ENCODE measurements at places on chromosomes 12 and 14. TPM values are rescaled to one million over a fixed set of nuclear protein-coding genes. Genes with fewer than 3 reads are reported as not detected.

DNA sequence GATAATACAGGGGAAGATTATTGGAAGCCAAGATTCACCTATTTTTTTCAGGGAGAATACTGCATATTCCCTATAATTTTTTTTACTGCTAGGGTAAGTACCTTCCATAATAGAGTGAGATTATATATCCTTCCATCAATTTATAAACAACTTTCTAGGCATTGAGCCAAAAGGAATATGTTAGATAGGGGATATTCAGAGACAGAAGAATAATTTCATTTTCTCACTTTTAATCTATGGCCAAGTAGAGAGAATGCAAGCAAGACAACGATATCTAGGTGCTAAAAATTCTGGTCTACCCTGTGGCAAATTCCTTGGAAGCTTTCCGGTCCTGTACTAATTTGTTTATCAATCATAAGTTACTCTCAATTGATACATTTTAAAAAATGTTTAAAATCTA, 69.7 kb upstream of the STAC3 start:
- H3K4me3 ChIP-seq, result no peak overlapping the region
- no peaks in the 10 kb centered on the region for H3K27me3 ChIP-seq
- peaks cover 8% of the 10 kb centered on the region for H3K36me3 ChIP-seq
- no peaks in the 10 kb centered on the region for H3K4me1 ChIP-seq
- no peak overlapping the region for H3K27ac ChIP-seq

DNA sequence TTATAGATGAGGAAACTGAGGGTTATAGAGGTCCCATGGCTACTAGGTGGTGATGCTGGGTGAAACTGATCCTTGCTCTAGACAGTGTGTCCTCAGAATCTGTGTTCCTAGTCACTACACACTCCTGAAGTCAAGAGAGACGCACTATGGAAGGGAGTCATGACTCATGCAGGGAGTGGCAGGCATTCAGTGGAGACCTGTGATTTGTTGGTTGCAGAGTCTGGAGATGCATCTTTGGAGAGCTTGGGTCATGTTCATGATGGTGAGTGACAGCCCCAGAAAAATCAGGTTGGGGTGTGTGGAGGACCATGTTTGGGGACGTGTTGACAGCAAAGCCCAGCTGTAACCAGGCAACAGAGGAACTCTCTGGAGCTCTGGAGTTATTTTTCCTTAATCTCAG, 38.0 kb upstream of the FBXO21 start:
- H3K4me3 ChIP-seq, result no peak overlapping the region
- H3K27me3 ChIP-seq, result peaks cover 2% of the 10 kb centered on the region
- no peak for DNase-seq
- no peaks in the 10 kb centered on the region for H3K4me1 ChIP-seq
- H3K27ac ChIP-seq, result no peak overlapping the region
- H3K36me3 ChIP-seq, result no peaks in the 10 kb centered on the region

Gene KHNYN
- total RNA-seq, result 81.2 TPM

DNA sequence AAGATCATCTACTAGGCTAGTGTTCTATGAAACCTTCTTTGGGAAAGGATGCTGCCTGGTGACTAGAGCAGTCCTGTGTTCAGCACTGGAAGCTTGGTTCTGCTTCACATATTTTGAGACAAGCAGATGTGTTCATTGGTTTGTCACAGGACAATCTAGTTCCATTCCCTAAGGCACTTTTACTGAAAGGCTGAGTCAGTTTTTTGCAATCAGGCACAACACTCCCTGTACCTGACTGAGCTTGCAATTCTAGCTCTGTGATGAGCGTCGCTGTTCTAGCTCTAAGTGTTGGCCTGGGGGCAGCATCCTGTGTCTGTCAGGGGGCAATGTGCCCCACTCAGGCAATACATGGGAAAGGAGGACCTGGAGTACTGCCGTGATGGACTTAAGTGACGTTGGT, 144.4 kb downstream of the CAND1 start:
- no peak overlapping the region for H3K27ac ChIP-seq
- no peaks in the 10 kb centered on the region for H3K27me3 ChIP-seq
- DNase-seq, result no peak
- H3K36me3 ChIP-seq, result no peaks in the 10 kb centered on the region

Gene SIX1
- total RNA-seq, result 0.89 TPM

Measured in activated CD8-positive, alpha-beta memory T cell treated with anti-CD3 and anti-CD28 coated beads, Interleukin-2, amount 10 ng/mL, durations not matched to agents 7 days and 5 days (primary cell).